ENCODE measurements at places on chromosomes 13 and 19. TPM values are rescaled to one million over a fixed set of nuclear protein-coding genes. Genes with fewer than 3 reads are reported as not detected.

- H3K4me1 ChIP-seq, result peaks cover 38% of the 10 kb centered on the region
- no peaks in the 10 kb centered on the region for H3K36me3 ChIP-seq
- no peak overlapping the region for H3K4me3 ChIP-seq
- H3K27me3 ChIP-seq, result no peaks in the 10 kb centered on the region
- DNase-seq, result no peak
These were observed 11.8 kb upstream of the TLE5 start for GRCh38 chr19:3073931-3074595.

Gene LIPE
- total RNA-seq, result 11.3 TPM

- H3K27ac ChIP-seq, result no peak overlapping the region
- no peaks in the 10 kb centered on the region for H3K4me1 ChIP-seq
- no peak for DNase-seq
- no peak overlapping the region for H3K4me3 ChIP-seq
- no peaks in the 10 kb centered on the region for H3K36me3 ChIP-seq
- H3K27me3 ChIP-seq, result no peaks in the 10 kb centered on the region
These were observed 44.7 kb upstream of the ZNF30 start for GRCh38 chr19:34881982-34882381.

GRCh38 chr13:101529422-101529821, 76.9 kb downstream of the ITGBL1 start:
- no peak overlapping the region for H3K4me3 ChIP-seq
- H3K27me3 ChIP-seq, result no peaks in the 10 kb centered on the region
- H3K27ac ChIP-seq, result no peak overlapping the region
- H3K4me1 ChIP-seq, result no peaks in the 10 kb centered on the region
